Hindlimb muscle (tissue), 1 donor: ENCODE measurements at places on chromosomes 7 and 10.
A peak's percentile ranks its signal among the peaks of the same experiment; 100 is the strongest.

GRCh38 chr10:124062390-124062789, 31.0 kb downstream of the CHST15 start:
- no peak for DNase-seq

GRCh38 chr7:25777969-25778708, 373.9 kb upstream of the NFE2L3 start:
- DNase-seq = no peak

DNA sequence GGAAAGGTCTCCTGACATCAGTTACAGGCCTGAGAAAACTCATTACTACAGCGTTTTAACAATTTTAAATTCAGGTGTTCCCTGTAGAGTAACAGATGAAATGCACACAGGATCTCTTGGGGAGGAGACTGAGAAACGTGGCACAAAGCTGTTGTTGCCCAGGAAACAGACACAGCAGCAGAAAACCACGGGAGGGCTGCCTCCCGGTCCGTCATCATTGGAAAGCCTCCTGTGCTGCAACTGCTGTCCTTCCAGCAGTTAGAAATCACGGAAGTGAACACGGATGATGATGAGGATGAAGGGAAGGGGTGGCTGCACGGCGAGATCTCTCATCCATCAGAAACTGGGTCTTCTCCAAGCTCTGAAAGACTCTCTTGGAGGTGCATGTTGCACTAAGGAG, 94.6 kb upstream of the RNF32 start:
- no peak for DNase-seq

DNA sequence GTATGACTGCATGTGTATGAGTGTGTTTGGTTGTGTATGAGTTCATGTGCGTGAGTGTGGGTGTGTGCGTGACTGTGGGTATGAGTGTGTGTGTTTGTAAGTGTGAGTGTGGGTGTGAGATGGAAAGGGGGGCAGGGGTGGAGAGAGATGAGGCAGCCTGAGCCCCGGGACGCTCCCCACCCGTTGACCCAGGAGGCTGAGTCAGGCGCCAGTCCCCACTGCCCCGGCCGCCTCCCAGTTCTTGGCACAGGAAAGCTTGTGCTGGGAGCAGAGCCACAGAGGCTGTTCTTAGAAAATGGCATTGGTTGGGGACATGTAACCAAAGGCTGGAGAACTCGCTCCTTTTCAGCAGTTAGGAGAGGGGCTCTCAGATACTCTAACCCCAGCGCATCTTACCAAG, 27.8 kb upstream of the NUB1 start:
- no peak for DNase-seq

- peak; percentile 11 for DNase-seq
Observed at GRCh38 chr7:99928994-99929729, at the start of gene GJC3. Gene GJC3, minus strand, starts transcription at chr7:99929620. Its CDS starts 0 bp downstream, at chr7:99929620.

GRCh38 chr10:104824380-104825006, 183.4 kb downstream of the SORCS3 start:
- DNase-seq = peak; percentile 36
